ENCODE measurements at places on chromosomes 12 and 14.

DNA sequence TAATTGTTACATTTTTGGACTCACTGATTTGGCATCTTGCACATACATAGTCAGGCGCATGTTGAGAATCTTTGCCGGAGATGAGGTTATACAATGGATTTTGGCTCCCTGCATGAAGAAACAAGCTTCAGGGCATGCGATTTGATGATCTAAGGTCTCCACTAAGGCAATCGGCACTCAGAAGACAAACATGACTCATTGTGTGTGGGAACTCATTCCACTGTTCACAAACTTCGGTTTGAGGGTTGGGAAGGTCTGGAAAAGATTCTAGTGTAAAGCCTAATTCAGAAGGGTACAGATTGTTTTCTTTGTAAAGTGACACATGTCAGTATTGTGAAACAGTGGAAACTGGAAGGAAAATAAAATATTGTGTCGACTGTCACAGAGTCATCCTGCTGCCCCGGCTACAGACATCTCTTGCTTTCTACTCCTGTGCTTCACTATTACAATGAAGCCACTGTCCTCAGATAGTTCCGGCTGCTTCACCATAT, 192.6 kb upstream of the HMGA2 start:
- DNase-seq: no peak

DNA sequence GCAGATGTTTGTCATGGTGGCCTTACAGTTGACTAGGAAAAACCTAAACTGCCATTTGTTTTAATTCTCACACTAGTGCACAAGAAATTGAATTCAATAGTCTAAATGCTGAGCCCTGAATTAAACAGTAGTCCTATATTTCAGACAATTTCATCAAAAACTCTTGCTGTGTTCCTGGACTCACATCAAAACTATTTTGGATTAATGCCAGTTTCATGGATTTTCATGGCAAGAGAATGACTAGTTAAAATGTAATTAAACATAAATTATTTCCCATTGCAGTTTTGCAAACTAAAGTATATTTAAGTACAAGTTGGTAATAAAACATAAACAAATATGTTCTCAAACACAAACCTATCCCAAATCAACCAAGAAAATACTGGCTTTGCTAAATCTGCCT, 468.0 kb upstream of the PRICKLE1 start:
- DNase-seq: no peak

GRCh38 chr12:2959505-2960389, 550 bp downstream of the TEAD4 start:
- no peak for DNase-seq

DNA sequence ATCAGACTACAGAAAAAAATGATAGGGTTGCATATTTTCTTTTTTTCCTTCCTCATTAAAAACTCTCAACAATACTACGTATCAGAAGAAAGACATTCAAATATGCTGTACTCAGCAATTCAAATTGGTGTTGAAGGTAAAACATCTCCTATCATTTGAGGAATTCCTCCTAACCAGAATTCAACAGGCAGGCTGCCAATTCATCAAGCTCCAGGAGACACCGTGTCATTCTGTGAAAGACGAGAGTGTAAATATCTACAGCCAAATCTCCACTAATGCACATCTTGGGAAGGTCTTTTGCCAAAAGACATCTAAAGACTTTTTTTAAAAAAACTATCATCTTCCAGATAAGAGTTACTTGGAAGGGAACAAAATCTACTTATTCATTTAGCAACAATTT, 26.6 kb downstream of the NT5DC3 start:
- no peak for DNase-seq

GRCh38 chr14:70077005-70077404, 111.7 kb downstream of the SLC8A3 start:
- DNase-seq: no peak

DNA sequence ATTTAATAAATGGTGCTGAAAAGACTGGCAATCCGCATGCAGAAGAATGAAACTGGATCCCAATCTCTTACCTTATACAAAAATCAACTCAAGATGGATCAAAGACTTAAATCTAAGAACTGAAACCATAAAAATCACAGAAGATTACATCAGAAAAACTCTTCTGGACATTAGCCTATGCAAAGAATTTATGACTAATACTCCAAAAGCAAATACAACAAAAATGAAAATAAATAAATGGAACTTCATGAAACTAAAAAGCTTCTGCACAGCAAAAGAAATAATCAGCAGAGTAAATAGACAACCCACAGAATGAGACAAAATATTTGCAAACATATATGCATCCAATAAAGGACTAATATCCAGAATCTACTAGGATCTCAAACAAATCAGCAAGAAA, 14.3 kb upstream of the CLEC1A start:
- DNase-seq: no peak

Measured in NCI-H187 (cell line).